ENCODE measurements at places on chromosomes 2 and 18. TPM values are rescaled to one million over a fixed set of nuclear protein-coding genes. Genes with fewer than 3 reads are reported as not detected.

GRCh38 chr18:27278131-27278530 lies 93.0 kb upstream of the CHST9 start:
- H3K27me3 ChIP-seq = no peaks in the 10 kb centered on the region
- H3K4me3 ChIP-seq = no peak overlapping the region
- peaks cover 2% of the 10 kb centered on the region for H3K4me1 ChIP-seq
- no peak overlapping the region for H3K27ac ChIP-seq

- no peaks in the 10 kb centered on the region for H3K36me3 ChIP-seq
- H3K4me3 ChIP-seq = no peak overlapping the region
- H3K27ac ChIP-seq = no peak overlapping the region
- no peak for DNase-seq
- peaks cover 58% of the 10 kb centered on the region for H3K27me3 ChIP-seq
These were observed 78.4 kb downstream of the TRIM43 start for GRCh38 chr2:95670167-95670566.

Gene ACTG2
- total RNA-seq = 0.19 TPM

DNA sequence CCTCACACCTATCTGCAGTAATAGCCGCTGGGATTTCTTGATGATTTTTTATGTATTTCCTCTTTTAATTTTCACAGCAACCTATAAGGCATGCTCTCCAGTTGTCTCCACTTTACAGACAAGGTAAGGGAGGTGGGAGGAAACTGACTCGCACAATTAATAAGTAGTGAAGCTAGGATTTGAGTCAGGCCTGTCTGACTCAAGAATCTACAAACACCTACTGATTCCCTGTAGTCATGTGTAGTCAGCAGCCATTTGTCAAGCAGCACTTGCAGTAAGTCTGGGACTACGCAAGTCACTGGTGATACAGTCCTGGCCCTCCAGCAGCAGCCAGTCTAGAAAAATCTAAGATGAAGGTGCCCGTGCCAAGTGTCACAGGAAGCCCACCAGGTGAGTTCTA lies 193.6 kb upstream of the PKDCC start:
- DNase-seq = no peak
- H3K27me3 ChIP-seq = peaks cover 3% of the 10 kb centered on the region
- H3K36me3 ChIP-seq = no peaks in the 10 kb centered on the region
- H3K27ac ChIP-seq = no peak overlapping the region
- no peaks in the 10 kb centered on the region for H3K4me1 ChIP-seq
- no peak overlapping the region for H3K4me3 ChIP-seq

- DNase-seq = no peak
- peaks cover 5% of the 10 kb centered on the region for H3K27me3 ChIP-seq
- peaks cover 12% of the 10 kb centered on the region for H3K4me1 ChIP-seq
- H3K27ac ChIP-seq = peak overlapping the region; percentile 7
These were observed 50.1 kb downstream of the KIAA2012 start for GRCh38 chr2:202122980-202123720.

DNA sequence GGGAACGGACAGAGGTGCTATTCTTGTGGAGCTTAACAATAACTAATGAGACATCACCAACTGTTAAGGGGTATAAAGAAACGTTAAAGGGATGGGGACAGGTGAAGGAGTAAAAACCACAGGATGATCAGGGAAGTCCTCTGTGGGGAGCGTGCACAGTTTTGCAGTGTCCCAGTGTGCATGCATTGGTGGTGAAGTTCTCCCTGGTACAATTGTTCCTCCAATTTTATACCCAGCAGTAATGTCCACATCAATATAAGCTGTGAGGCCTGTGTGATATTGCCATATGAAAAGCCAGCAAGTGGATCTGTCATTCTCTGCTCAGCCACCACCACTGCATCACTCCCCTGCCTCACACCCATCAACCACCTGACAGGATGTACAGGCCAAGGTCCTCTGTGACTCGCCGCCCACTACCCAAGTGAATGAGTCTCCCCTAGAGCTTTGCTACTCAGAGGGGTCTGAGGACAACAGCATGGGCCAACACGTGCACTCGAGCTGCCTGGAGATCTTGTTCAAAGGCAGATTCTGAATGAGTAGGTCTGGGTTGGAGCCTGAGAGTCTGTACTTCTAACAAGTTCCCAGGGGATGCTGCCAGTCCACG lies 4.6 kb downstream of the MLPH start:
- DNase-seq = no peak
- H3K27me3 ChIP-seq = peaks cover 49% of the 10 kb centered on the region

Gene DCC
- 8.4 TPM for total RNA-seq

DNA sequence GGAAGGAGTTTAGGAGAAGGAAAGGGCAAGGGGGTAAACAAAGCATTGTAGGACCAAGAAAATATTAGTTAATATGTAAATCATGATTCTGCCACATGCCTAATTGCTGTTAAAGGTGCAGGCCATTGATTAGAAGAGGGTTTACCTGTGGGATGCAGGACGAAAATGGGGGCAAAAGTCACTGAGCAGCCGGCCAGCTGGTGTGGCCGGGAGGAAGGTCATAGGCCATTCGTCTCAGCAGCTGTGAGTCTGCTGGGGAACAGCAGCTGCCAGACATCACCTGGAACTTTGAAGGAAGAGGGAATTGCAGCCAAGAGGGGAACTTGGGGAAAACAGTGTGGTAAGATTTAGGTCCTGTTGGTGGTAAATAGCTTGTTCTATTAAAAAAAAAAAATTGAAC lies 184.4 kb downstream of the DYSF start:
- H3K36me3 ChIP-seq = no peaks in the 10 kb centered on the region
- DNase-seq = no peak
- H3K27ac ChIP-seq = no peak overlapping the region
- no peak overlapping the region for H3K4me3 ChIP-seq

Gene KRTCAP3
- 15.4 TPM for total RNA-seq
